T-helper 1 cell (primary cell): ENCODE measurements at places on chromosomes 7 and 10.

DNA sequence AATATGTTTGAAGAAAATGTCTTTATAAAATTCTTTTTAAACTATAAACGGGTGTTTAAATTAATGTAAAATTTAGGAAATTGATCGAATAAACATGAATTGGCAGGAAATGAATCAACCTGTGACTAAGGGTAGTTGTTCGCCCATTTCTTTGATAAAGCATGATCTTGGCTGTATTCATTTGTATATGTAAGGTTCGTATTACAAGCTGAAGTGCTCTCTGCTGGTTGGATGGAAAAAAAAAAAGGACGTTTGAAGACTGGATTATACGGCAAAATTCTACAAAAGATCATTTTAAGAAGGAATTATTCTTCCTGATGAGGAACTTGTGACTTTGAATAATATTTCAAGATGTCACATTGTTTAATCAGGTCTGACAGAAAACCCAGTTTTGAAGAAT lies 185.4 kb upstream of the ANK3 start:
- peak; percentile 20 for DNase-seq

- DNase-seq, result no peak
Measured at GRCh38 chr10:91587710-91588638, 44.9 kb downstream of the PPP1R3C start.

- no peak for DNase-seq
Measured at GRCh38 chr7:1920266-1920681, 250.2 kb downstream of the ELFN1 start.

- DNase-seq, result no peak
Measured at GRCh38 chr7:37382546-37383088, 66.0 kb downstream of the ELMO1 start.

DNA sequence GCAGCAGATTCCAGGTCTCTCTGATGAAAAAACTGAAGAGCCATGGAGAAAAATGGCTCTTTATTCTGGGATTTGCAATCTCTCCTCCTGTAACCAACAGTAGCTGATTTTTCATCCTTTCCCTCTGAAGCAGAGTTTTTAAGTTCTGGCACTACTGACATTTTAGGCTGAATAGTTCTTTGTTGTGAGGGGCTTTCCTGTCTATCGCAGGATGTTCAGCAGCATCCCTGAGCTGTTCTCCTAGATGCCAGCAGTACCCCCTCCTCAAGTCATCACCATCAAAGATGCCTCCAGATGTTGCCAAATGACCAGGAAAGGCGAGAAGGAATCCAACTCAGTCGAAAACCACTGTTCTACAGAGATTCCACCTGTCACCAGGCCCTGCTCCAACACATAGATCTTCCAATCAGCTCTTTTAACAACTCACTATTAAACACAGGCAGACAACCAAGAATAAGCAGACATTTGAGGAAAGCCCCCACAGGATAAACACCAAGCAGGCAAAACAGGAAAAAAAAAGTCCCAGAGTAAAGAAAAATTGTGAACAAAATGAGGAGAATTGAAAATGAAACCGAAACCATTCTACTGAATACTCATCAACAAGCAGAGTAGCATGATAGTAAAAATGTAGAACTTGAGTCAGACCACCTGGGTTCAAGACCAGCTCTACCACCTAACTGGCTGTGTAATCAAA lies 124.8 kb downstream of the MPP7 start:
- DNase-seq, result no peak

- DNase-seq, result no peak
Measured at GRCh38 chr7:129779602-129780256, 168.2 kb downstream of the NRF1 start.

- DNase-seq, result no peak
Measured at GRCh38 chr7:157004521-157005455, 5.7 kb downstream of the MNX1 start.

DNA sequence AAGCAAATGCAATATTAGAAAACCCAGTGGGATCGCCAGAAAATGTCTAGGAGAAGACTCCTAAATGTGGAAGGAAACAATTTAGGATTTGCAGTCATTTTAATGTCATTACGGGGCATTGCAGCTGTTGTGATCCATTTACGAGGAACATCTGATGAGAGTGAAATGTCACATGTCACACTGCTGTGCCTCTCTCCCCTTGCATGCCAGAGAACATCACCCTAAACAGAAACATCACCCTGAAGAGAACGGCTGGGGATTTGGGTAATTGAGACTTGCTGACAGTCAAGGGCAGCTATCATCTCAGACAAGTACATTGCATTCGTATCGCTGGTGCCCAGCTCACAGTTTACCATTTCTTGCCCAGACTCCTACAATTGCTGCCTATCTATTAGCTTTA lies 785.7 kb upstream of the POM121L12 start:
- no peak for DNase-seq

GRCh38 chr7:16359216-16359615 lies 62.1 kb downstream of the CRPPA start:
- DNase-seq, result no peak

DNA sequence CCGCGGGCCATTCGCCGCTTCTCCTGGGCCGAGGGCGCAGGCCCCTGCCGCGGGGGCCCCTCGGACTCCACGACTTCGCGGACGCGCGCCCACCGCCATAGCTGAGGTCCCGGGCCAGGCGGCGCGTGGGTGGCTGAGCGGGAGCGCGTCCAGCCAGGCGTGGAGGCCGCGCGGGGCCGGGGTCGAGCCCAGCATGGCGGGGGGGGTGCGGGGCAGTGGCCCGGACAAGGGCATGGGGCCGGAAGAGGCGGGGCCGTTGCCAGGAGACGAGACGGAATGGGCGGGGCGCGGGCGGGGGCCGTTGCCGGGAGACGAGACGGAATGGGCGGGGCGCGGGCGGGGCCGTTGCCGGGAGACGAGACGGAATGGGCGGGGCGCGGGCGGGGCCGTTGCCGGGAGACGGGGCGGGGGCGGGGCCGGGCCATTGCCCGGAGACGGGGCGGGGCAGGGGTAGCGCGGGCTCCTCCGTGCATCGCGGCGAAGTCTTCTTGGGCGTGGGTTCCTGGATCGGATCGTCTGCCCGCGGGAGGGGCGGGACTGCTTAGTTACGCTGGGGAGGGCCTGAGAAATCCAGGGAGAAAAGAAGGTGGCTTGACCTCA lies 14.8 kb downstream of the ADAM8 start:
- peak; percentile 86 for DNase-seq

DNA sequence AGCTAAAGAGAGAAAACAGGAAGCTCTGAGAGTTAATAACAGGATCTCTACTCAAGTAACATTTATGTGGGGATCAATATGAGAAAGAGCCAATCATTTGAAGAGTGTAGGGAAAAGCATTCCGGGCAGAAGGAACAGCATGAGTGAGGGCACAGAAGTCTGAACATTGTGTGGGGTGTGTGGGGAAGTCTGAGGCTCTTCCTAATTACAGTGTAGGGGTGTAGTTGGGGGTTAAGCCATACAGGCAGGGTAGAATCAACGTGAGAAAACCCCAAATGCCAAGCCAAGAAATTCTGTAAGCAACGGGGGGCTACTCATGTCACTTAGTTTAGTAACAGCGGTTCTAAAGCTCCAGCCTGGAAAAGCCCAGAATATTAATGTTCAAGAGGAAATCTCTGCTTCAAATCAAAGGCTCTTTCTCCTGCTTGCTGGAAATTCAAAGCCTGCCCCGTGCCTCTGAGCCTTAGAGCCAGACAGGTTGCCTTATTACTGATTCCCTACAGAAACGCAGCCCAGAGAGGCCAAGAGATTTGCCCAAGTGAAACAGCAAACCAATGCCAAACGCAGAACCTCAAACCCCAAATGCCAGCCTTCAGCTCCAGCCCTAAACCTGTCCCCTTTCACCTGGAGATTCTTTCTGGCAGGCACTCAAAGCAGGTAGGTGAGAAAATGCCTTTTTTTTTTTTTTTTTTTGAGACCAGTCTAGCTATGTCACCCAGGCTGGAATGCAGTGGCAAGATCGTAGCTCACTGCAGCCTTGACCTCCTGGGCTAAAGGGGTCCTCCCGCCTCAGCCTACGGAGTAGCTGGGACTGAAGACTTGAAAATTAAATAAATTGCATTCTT lies 36.1 kb downstream of the DNAJB12 start:
- no peak for DNase-seq

DNA sequence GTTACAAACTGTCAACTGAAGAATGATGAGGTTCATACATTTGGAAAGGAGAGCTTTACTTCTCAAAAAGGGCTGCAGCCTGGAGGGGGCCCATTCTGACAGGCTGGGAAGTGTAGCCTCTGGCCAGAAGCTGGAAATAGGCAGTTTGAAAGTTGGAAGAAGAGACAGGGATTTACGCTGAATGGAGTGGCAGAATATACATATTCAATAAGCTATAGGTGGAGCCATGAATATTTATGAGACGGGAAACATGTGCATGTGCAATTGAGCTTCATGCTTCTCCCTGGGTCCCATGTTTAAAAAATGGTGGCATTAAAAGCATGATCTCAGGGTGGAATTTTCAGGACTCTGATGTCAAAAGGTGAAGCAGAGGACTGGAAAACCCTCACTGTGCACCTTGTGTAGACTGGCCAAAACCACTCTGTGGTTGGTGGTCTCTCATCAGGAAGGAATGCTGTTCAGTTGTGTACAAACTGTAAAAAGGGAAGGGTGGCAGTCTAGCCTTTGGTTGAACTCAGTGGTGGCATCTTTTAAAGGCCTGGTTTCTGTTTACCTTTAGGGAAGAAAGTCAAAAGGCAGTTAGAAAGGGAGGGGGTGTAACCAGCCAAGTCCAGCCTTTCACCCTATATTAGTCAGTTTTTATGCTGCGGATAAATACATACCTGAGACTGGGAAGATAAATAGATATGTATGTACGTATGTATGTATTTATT lies 7.2 kb upstream of the ACTR3B start:
- DNase-seq, result no peak

GRCh38 chr10:111677759-111678158 lies 505.8 kb downstream of the GPAM start:
- DNase-seq, result no peak

GRCh38 chr7:44713141-44713540 lies 35.5 kb upstream of the ZMIZ2 start:
- no peak for DNase-seq

GRCh38 chr7:139738101-139738489 lies 39.7 kb downstream of the HIPK2 start:
- no peak for DNase-seq

GRCh38 chr10:129136951-129137350 lies 330.1 kb upstream of the MGMT start:
- no peak for DNase-seq

- DNase-seq, result no peak
Measured at GRCh38 chr7:46168671-46169383, 247.8 kb upstream of the IGFBP3 start.

DNA sequence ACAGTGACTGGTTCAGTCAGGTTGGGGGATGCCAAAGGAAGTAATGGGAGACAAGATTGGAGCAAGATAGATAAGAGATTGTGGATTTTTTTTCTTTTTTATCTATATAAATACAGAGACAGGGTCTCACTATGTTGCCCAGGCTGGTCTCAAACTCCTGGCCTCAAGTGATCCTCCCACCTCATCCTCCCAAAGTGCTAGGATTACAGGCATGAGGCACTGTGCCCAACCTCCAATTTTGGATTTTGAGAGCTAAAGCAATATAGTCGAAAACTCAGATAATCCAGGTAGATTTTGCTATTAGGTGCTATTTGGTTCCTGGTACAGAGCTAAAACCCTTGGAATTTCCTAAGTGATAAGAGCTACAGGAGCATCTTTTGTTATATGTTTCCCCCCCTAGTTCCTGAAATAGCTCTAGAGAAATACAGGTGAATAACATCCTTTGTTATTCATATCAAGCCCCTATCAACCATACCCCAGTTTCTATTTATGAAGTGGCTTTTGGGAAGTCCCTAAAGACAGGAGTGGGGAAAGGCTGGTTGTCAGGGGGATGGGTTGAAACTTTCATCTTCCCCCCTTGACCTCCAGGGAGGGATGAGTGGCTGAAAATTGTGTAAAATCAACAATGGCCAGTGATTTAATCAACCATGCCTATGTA lies 151.2 kb downstream of the CFTR start:
- no peak for DNase-seq

- DNase-seq, result no peak
Measured at GRCh38 chr10:118339111-118339510, 3.0 kb downstream of the FAM204A start.

GRCh38 chr10:24255115-24255880 lies 46.4 kb downstream of the KIAA1217 start:
- DNase-seq, result no peak

- DNase-seq, result no peak
Measured at GRCh38 chr7:66257481-66257880, 52.3 kb downstream of the TPST1 start.

DNA sequence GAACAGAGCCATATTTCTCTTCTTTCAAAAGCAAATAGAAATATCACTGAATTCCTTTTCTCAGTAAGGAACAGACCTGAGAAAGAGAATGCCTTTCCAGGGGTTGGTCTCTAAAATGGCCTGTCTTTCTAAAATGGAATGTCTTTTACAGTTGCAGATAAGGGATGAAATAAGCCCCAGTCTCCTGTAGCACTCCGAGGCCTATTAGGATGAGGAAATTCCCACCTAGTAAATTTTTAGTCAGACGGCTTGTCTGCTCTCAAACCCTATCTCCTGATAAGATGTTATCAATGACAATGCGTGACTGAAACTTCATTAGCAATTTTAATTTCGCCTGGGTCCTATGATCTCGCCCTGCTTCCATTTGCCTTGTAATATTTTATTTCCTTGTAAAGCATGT lies 2.9 kb upstream of the EFCAB10 start:
- DNase-seq, result no peak

DNA sequence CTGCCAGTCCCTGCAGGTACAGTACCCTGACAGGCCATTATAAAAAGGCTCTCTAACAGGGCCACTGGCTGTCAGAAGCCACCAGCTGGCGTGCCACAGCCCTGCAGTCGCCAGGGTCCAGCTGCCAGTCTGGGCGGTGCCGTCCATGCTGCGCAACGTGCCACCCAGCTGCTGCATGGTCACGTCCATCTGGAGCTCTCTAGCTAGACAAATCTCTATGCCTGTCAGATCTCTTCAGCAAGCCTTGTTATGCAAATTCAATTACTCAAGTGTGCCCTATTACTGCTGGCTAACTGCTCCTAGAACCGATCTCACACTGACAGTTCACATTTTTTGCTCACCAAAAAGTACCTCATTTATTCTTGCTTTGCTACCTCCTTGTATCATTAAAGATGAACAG lies 75.9 kb downstream of the HIBADH start:
- no peak for DNase-seq

- DNase-seq, result no peak
Measured at GRCh38 chr10:1208366-1209311, 152.5 kb downstream of the WDR37 start.
